Activated CD4-positive, alpha-beta memory T cell treated with anti-CD3 and anti-CD28 coated beads, Interleukin-2, amount 10 ng/mL, durations not matched to agents 7 days and 5 days (primary cell): ENCODE measurements at places on chromosomes 3 and 15.

- no peak overlapping the region for H3K4me3 ChIP-seq
- no peak overlapping the region for H3K27ac ChIP-seq
- DNase-seq = no peak
- H3K36me3 ChIP-seq = no peaks in the 10 kb centered on the region
- no peaks in the 10 kb centered on the region for H3K4me1 ChIP-seq
These were observed 924.4 kb downstream of the IGSF11 start for GRCh38 chr3:118110211-118110610.

DNA sequence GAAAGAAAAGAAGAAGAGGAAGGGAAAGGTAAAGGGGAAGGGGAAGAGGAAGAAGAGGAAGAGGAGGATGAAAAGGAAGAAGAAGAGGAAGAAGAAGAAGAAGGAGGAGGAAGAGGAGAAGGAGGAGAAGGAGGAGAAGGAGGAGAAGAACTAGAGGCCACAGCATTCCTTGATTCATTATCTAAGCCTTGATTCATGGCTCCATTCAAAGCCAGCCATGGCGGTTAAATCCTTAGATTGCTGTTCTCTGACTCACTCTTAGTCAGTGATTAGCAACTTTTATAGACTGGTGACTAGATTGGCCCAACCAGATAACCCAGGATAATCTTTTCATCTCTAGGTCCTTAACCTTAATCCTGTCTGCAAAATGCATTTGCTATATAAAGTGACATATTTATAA is 47.6 kb downstream of the OSTN start:
- no peak overlapping the region for H3K4me3 ChIP-seq
- no peak for DNase-seq
- no peaks in the 10 kb centered on the region for H3K36me3 ChIP-seq
- H3K4me1 ChIP-seq = peaks cover 1% of the 10 kb centered on the region
- no peak overlapping the region for H3K27ac ChIP-seq

- no peak overlapping the region for H3K4me3 ChIP-seq
- H3K36me3 ChIP-seq = no peaks in the 10 kb centered on the region
- no peaks in the 10 kb centered on the region for H3K27me3 ChIP-seq
- H3K27ac ChIP-seq = no peak overlapping the region
- H3K4me1 ChIP-seq = peaks cover 4% of the 10 kb centered on the region
These were observed 44.6 kb upstream of the LIMD1 start for GRCh38 chr3:45549961-45550360.

- DNase-seq = no peak
- no peak overlapping the region for H3K27ac ChIP-seq
- H3K4me3 ChIP-seq = no peak overlapping the region
These were observed 130.9 kb downstream of the POLQ start for GRCh38 chr3:121414924-121415323.

DNA sequence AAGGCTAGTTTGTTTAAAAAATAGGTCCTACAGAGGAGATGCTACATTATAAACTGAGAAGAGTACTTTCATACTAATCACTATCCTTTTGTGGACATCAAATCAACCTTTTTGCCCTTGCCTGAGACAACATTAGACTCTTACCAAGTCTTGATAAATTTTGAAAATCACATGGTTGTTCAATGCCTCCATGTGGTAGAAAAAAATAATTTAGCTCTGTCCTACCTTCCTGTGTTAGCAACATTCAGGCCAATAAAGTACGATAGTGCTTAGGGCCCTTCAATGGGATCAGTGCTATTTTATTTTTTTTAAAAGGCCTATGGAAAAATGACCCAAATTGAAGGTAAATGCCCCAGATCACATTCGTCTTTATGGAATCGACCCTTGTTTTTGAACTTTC is 5.0 kb upstream of the UBE2E1 start:
- no peak overlapping the region for H3K27ac ChIP-seq
- no peak for DNase-seq

DNA sequence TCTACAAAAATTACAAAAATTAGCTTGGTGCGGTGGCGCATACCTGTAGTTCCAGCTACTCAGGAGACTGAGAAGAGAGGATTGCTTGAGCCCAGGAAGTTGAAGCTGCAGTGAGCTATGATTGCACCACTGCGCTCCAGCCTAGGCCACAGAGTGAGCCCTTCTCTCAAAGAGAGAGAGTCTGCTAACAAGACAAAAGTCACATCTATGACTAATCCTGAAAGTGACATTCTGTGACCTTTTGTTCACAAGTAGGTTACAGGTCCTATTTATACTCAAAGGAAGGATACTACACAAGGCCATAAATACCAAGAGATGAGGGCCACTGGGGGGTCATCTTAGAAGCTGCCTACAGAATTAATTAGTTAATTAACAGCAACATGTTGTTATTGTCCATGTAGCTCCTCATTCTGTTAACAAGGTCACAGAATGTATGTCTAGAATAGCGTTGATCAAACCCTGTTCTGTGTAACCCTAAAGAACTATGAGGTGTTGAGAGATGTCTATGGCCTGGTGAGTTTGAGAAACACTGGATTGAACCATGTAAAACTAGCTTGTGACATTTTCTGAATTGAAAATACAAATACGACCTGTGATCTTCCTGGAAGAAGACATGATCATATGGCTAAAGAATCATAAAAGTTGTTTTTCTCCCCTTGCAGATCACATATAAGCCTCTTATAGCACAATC is 97.0 kb downstream of the SAMMSON start:
- no peak overlapping the region for H3K27ac ChIP-seq
- H3K4me1 ChIP-seq = no peaks in the 10 kb centered on the region
- DNase-seq = no peak
- H3K27me3 ChIP-seq = no peaks in the 10 kb centered on the region
- H3K4me3 ChIP-seq = no peak overlapping the region
- no peaks in the 10 kb centered on the region for H3K36me3 ChIP-seq
